Regular cardiac myocyte (primary cell): ENCODE measurements at places on chromosomes 16 and 17. TPM values are rescaled to one million over a fixed set of nuclear protein-coding genes. Genes with fewer than 3 reads are reported as not detected.

P2RX5 gene
- 2.7 and 3.4 TPM in 2 replicates for total RNA-seq

SSTR5 gene
- total RNA-seq: not detected in 2 replicates

CDH15 gene
- total RNA-seq: under 0.01 and 0.58 TPM in 2 replicates

RAD51C gene
- total RNA-seq: 36.4 and 42.4 TPM in 2 replicates

ENPP7 gene
- total RNA-seq: not detected in 2 replicates

TPSD1 gene
- not detected in 2 replicates for total RNA-seq

NOL11 gene
- total RNA-seq: 24.5 and 46.0 TPM in 2 replicates

KCNJ18 gene
- not detected in 2 replicates for total RNA-seq

ZNF207 gene
- 76.7 and 86.3 TPM in 2 replicates for total RNA-seq

TMEM100 gene
- total RNA-seq: 1.1 and 2.7 TPM in 2 replicates

DERL2 gene
- total RNA-seq: 33.3 and 41.6 TPM in 2 replicates

NPW gene
- total RNA-seq: 0.28 and 0.58 TPM in 2 replicates

KRTAP2-2 gene
- total RNA-seq: not detected in 2 replicates

PTGES3L gene
- total RNA-seq: 0.28 and 0.58 TPM in 2 replicates

SCGB1C2 gene
- not detected in 2 replicates for total RNA-seq

HBZ gene
- not detected in 2 replicates for total RNA-seq

MARCHF10 gene
- under 0.01 and 0.38 TPM in 2 replicates for total RNA-seq

JUP gene
- 10.5 and 14.1 TPM in 2 replicates for total RNA-seq

SLFN14 gene
- not detected in 2 replicates for total RNA-seq

RGS9 gene
- 0.19 and 0.56 TPM in 2 replicates for total RNA-seq

ACSM2A gene
- under 0.01 TPM in 1 of 2 replicates, not detected in the other for total RNA-seq

CRHR1 gene
- total RNA-seq: not detected in 2 replicates

RFWD3 gene
- 12.1 and 39.7 TPM in 2 replicates for total RNA-seq

MT1H gene
- 0.77 TPM in 1 of 2 replicates, not detected in the other for total RNA-seq

ODAD4 gene
- total RNA-seq: 0.56 and 0.58 TPM in 2 replicates

MYH3 gene
- total RNA-seq: 0.38 and 0.85 TPM in 2 replicates

CRISPLD2 gene
- total RNA-seq: 3.3 and 14.1 TPM in 2 replicates

FOXC2 gene
- total RNA-seq: 2.3 and 7.3 TPM in 2 replicates

CETP gene
- total RNA-seq: 0.19 and 0.56 TPM in 2 replicates

CDH1 gene
- total RNA-seq: 0.28 and 1.3 TPM in 2 replicates

CBFA2T3 gene
- not detected in 2 replicates for total RNA-seq

TLCD3B gene
- 0.19 TPM in 1 of 2 replicates, not detected in the other for total RNA-seq

NPIPB6 gene
- total RNA-seq: under 0.01 TPM in 1 of 2 replicates, not detected in the other

ABCA8 gene
- 40.6 and 123 TPM in 2 replicates for total RNA-seq

OGFOD1 gene
- 82.9 and 83.8 TPM in 2 replicates for total RNA-seq

CCL2 gene
- 298 and 384 TPM in 2 replicates for total RNA-seq

SLC13A2 gene
- not detected in 2 replicates for total RNA-seq

SPNS2 gene
- 0.96 and 1.1 TPM in 2 replicates for total RNA-seq

PNMT gene
- total RNA-seq: not detected in 2 replicates

ZNF23 gene
- total RNA-seq: 9.2 and 11.8 TPM in 2 replicates

HOXB1 gene
- 0.19 TPM in 1 of 2 replicates, not detected in the other for total RNA-seq

ORC6 gene
- 3.4 and 20.7 TPM in 2 replicates for total RNA-seq

PGAP6 gene
- 62.9 and 66.8 TPM in 2 replicates for total RNA-seq

NTN3 gene
- 0.19 and 0.56 TPM in 2 replicates for total RNA-seq

NOD2 gene
- 0.19 and 0.28 TPM in 2 replicates for total RNA-seq

ZNF423 gene
- 3.9 and 5.8 TPM in 2 replicates for total RNA-seq

SULT1A2 gene
- total RNA-seq: 0.19 and 0.56 TPM in 2 replicates

NPIPB12 gene
- 5.4 and 13.5 TPM in 2 replicates for total RNA-seq

FMNL1 gene
- 0.38 and 2.8 TPM in 2 replicates for total RNA-seq

ACAP1 gene
- total RNA-seq: 0.56 and 0.58 TPM in 2 replicates

GJC1 gene
- total RNA-seq: 15.8 and 40.6 TPM in 2 replicates

TBC1D3D gene
- total RNA-seq: not detected in 2 replicates
